Fibroblast of skin of left quadriceps (primary cell): ENCODE measurements at places on chromosomes 12 and 14.

GRCh38 chr12:27979145-27979544 is 6.6 kb upstream of the PTHLH start:
- DNase-seq = no peak

- DNase-seq = no peak
Observed at GRCh38 chr12:94225947-94226630, 77.7 kb downstream of the PLXNC1 start.

DNA sequence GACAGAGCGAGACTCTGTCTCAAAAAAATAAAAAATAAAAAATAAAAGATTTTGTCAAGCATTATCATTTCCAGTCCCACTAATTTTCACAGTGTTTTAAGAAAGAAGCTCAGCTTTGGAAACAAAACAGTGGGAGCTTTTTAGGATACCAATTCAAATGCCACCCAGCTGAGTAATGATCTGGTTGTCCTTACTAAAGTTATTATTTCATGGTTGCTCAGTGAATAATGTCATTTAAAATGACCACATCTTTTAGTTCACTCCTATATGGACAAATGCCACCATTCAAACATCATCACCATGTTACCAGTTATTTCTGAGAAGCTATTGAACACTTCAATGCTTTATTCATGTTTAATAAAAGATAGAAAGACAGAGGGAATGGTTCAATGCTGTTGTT is 365.0 kb downstream of the CCER1 start:
- DNase-seq = no peak

DNA sequence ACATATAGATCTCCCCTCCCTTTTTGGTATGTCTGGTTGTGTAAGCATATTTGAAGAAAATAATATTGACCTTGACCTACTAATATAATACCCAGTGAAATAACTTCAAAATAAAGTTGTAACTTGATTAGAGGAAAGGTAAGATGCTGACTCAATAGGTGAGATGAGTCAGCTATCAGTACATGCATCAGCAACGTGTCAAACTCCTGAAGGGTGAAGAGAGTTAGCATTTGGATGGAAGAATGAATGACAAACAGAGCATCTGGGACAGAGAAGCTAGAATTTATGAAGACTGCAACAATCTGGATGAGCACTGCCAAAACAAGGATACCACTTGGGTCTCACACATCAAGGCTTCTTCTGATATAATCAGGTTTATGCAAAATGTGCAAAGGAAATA is 74.9 kb downstream of the PPP2R5E start:
- no peak for DNase-seq

DNA sequence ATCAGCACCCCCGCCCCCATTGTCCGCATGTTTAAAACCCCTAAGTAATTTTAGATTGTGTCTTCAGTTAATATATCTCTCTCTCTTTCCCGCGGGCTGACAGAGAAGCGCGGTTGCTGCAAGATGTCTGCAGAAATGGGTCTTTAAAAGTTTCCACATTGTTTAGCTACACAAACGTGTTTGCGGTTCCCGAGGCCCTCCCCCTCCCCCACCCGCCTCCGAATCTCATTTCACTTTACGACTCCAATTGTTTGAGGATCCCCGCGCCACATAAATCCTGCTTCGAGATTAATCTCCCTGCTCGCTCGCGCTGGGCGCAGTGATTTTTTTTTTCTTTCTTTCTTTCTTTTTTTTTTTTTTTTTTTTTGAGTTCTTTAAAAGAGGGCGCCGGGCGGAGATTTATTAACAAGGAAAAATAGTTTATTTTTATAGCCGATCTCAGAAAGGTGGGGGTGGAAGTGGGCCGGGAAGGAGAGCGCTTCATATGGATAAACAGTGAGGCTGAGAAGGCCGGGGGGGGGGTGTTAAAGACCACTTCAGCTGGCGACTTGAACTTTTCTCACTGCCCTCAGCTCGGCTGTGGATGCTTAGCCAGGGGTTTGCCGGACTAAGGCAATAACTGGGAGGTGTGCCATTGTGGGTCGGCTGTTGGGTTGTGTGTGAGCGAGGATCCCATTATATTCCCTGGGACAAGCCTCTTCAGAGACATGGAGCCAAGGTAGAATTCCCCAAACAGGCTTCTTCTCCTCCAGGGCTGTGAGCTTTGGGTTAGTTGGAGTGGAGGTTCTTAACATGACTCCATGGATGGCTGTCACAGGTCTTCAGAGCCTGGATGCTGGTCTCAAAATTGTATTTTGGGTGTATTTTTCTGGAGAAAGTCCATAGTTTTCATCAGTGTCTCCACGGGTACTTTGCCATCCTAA is 39.7 kb upstream of the TBX5 start:
- DNase-seq = no peak

GRCh38 chr14:38250331-38250730 is 5.6 kb downstream of the CLEC14A start:
- DNase-seq = no peak

DNA sequence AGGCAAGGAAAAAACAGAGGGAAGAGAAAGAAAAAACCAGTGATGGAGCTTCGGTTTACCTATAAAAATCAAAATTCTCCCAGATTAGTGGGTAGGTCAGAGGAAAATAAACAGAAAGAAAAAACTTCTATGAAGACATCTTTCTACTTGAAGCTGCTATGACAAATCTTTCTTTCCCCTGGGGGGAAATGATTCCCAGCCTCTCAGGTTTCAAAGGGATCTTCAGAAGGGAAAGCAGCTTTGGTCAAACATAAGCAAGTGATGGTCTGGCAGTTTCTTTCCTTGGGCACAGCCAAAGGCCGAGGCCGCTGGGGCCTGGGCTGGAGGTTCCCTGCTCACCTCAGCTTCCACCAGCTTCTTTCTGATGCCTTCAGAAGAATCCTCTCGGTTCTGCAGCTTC is 104.5 kb downstream of the PRKAB1 start:
- no peak for DNase-seq

DNA sequence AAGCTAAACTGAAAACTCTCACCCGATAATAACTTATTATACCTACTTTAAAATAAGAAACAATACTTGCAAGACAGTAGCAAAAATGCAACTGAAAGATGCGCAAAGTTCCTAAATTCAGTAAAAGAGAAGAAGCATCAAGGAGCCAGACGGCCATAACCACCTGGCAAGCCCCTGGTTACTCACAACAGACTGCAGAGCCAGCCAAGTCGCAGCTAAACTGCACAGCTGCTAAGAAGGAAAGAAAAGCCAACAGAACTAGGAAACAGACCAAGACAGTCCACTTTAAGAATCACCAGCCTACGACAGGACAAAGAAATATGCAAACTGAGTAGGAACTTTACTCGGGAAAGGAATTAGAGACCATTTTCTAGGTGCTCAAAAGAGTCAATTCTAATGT is 127.9 kb downstream of the TMTC1 start:
- no peak for DNase-seq

GRCh38 chr12:106976668-106977067 is 10.3 kb downstream of the MTERF2 start:
- no peak for DNase-seq

- DNase-seq = no peak
Observed at GRCh38 chr14:50345846-50346422, 33.8 kb downstream of the DMAC2L start.

GRCh38 chr12:105585107-105585506 is 254.6 kb downstream of the C12orf75 start:
- no peak for DNase-seq

DNA sequence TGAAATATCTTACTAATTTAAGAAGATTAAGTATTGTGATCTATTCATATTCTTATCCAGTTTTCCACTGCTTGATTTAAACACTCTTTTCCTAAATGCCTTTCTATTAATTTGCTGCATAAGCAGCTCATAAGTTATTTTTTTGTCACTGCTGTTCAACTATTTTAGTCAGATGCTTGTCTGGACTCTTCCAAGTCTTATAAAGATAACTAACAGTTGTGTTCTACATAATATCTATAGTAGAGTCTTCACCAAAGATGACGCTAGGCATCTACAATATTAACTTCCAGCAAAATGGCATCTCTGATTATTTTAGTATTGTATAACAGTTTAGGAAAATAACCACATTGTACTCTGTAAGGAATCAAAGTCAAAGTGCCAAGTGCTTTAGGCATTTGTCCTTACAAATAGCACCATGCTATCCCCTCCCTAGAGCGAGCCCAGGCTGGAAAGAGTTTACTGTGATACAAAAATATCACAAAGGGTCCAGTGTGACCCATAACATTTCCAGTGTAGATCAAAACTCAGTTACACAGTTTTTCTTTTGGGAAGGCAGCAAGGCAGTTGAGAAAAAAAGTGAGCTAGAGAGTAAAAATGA is 98.2 kb downstream of the DENND5B start:
- DNase-seq = no peak

DNA sequence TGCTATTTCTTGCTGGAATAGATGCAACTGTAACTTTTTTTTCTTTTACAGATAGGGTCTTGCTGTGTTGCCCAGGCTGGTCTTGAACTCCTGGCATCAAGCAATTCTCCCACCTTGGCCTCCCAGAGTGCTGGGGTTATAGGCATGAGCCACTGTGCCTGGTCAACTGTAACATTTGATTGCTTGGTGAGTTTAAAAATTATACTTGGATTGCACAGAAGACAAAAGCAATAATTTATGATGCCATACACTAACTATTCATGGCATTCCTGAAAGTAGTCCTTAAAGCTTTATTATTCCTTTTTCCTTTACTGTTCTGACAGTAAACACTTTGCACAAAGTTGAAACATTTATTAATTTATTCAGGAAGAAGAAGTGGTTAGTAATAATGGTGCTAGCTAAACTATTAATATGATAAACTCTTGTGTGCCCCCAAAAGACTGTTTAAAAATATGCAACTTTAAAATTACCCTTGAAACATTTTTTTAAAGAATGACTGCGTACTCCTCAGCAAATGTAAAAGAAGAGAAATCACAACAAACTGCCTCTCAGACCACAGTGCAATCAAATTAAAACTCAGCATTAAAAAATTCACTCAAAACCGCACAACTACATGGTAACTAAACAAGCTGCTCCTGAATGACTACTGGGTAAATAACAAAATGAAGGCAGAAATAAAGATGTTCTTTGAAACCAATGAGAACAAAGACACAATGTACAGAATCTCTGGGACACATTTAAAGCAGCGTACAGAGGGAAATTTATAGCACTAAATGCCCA is 8.3 kb downstream of the PTPRB start:
- no peak for DNase-seq

GRCh38 chr12:95205685-95206084 is 11.6 kb downstream of the FGD6 start:
- no peak for DNase-seq

- no peak for DNase-seq
Observed at GRCh38 chr12:31773223-31773750, 44.5 kb upstream of the AMN1 start.

DNA sequence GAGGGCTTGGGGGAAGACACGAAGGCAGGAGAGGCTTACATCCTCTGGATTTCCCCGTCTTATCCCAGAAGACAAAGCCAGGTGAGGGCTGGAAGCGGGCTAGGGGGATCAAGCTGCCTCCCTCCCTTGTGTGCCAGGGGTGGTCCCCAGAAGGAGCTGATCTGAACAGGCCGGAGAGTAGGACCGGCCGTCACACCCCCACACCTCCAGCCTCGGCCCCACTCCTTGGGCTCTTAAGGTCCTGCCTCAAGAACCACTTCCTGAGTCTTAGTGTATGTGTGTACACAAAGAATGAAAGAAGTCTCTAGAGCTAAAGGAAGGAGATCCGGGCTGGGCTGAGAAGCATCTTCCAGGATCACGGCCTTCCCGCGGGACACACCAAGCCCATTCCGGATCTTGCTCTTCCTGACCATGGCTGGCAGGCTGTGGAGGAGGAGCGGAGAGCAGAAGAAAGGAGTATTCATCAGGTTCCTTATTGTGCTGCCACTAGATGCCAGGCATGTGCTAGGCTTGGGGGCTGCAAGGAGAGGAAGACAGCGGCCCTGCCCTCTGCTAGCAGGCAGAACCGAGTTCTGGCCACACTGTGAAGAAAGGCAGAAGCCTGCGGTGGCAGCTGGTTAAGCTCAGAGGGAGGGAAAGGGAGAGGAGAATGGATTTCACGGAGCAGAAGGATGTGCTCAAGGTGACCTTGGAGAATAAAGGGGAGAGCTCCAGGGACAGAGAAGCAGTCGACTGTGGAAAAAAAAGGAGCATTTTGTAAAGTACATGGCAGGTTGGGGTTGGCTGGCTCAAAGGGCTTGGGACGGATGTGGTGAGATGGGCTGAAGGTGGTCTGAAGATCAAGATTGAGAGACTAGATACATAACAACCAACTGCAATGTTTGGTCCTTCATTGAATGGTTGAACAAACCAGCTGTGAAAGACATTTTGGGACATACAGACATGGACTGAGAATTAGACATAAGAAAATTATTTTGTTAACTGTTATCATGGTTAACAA is 1.3 kb upstream of the CD63 start:
- DNase-seq = no peak

DNA sequence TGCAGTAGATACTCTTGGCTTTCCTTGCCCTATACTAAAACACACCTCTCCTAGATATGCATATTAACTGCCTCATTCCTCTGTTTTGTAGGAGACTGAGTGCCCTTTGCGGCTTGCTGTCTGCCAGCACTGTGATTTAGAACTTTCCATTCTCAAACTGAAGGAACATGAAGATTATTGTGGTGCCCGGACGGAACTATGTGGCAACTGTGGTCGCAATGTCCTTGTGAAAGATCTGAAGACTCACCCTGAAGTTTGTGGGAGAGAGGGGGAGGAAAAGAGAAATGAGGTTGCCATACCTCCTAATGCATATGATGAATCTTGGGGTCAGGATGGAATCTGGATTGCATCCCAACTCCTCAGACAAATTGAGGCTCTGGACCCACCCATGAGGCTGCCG is 15.4 kb downstream of the TRAFD1 start:
- DNase-seq = no peak

DNA sequence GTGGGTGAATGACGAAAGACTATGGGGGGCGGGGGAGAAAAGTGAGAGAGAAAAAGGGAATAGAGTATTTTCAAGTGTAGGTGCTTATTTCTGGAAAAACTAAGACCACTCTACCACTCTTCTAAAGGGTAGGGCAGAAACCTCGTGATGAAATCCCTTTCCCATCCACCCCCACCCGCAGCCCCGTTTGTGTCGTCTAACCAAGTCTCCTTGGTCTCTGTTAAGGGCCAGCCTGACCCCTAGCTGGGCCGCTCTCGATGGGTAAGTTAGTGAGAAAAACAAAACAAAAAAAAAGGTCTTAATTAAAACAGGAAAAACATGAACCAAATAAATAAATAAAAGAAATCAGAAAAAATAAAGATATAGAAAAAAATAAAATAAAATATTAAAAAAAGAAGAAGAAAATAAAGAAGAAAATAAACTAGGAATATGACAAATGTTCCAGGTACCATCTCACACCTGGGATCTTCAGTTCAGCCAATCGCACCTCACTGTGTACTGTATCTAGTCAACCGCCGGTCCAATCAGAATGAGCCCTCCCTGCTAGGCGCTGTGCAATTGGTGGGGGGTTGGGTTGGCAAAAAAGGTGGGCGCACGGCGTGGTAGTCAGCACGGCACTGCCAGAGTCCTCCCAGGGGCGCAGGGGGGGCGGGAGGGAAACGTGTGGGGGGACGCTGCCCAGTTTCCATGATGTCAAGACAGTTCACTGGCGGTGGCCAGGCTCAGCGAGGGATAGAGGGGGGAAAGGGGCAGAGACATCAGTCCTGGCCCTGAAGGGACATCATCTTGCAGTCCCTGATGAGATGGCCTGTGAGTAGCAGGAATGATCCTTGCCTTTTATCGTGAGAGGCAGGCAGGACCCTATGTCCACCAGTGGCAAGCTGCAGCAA is 9.8 kb upstream of the CDH24 start:
- DNase-seq = no peak
